ENCODE measurements at places on chromosomes 4 and X. TPM values are rescaled to one million over a fixed set of nuclear protein-coding genes. Genes with fewer than 3 reads are reported as not detected.

Gene TBC1D19
- polyA plus RNA-seq = 18.5 TPM

Gene CC2D2A
- polyA plus RNA-seq = 49.0 TPM

Gene SGMS2
- polyA plus RNA-seq = 10.8 TPM

Gene MAP3K15
- polyA plus RNA-seq = 3.6 TPM

Gene NKX3-2
- polyA plus RNA-seq = not detected

Gene SMIM31
- polyA plus RNA-seq = 0.14 TPM

Gene SMIM10
- polyA plus RNA-seq = 8.8 TPM

Gene ADGRG4
- not detected for polyA plus RNA-seq

DNA sequence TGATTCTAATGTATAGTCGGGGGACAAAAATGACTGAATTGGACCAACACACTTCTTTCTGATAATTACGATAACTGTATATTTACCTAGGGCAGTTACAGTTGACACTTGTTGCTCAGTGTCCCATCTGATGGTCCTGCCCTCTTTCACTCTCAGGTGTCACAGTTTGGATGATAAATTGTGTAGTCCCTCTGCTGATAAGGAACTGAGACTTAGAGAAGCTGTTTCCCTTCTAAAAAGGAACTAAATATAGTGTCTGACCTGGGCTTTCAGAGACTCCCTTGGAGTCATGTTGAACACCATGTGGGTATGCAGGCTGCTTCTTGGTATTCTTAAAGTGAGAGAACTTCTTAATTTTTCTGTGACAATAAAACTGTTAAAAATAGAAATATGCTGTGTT, 23.7 kb upstream of the PNPLA4 start:
- DNase-seq = no peak

DNA sequence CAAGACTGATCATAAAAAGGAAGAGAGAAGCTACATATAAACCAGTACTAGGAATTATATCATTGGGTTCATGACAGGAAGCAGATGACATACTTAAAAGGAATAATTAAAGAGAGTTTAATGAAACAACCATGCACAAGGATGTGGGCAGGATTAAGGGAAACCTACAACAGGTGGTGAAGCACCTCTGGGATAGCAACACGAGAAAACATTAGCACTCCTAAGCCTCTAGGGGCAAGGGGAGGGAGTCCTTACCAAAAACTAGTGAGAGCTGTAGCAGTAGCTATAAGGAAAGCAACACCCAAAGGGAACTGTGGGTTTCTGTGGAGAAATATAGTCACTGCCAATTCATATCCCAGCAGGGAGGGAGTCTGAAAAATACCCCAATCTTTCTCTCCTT, 7.2 kb upstream of the THOC2 start:
- DNase-seq = no peak

DNA sequence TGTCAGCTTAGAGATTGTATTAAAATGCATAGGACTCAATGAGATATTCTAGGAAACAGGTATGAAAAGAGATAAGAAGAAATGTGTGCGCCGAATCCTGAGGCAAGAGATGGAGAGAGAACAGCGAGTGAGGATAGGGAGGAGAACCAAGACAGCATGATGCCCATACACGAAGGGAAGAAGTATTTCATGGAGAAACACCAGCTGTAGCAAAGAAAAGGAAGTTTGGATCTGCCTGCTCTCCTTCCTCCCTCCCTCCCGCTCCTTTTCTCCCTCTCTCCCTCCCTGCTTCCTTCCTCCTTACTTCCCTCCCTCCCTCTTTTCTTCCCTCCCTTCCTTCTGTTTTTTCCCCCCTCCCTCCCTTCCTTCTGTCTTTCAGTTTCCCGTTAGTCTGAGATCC, 318.6 kb upstream of the TAPT1 start:
- no peak for DNase-seq

DNA sequence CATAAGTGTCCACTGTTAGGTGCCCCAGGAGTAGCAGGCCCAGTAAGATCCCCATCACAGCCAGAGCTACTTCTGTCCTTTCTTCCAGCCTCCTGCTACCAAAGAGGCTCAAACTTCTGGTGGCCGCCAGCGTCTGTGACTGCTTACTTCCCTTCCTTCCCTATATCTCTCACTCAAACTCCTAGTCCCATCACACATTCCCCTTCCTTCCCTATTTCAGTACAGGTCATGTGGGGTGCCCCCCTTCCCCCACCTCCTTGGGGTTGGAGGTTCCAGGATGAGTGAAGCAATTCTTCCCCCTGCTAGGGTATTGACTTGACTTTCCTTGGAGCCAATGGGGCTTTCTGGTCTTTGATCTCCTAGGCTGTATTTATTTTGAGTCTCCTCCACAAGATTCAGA, at the start of gene VSIG4:
TSS of gene VSIG4 (minus strand) at position 137 of the 400 bp plus-strand sequence. CDS start at position 55, 82 bp downstream.
- DNase-seq = no peak

DNA sequence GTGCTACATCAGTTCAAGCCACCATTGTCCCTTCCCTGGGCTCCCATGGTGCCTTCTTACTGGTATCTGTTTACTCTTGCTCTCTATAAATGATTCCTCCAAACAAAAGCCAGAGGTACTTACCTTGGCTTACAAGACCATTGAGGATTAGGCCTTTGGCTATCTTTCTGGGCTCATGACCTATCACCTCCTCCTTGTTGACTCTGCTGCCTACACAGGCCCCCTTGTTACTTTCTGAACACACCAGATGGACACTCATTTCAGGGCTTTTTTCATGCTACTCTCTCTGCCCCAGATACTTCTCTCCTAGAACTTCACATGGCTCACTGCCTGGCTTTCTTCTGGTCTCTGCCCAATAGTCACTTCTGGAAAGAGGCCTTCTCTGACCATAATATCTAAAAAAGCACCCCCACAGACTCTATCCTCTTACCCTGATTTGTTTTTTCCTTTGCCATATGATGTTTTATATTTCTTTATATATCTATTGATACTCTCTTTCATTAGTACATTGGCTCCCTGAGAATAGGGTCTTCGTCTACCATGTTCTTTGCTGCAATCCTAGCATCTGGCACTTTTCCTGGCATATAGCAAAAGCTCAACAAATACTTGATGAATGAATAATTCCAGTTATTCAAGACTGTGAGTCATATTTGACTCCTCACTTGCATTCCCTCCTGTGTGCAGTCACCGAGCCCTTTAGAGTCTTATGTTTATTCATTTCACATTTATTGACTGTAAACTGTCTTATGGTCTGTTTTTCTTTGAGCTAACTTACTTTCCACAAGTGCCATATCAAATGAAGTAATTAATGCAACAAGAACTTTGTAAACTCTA, 27.1 kb upstream of the TAPT1 start:
- DNase-seq = no peak

DNA sequence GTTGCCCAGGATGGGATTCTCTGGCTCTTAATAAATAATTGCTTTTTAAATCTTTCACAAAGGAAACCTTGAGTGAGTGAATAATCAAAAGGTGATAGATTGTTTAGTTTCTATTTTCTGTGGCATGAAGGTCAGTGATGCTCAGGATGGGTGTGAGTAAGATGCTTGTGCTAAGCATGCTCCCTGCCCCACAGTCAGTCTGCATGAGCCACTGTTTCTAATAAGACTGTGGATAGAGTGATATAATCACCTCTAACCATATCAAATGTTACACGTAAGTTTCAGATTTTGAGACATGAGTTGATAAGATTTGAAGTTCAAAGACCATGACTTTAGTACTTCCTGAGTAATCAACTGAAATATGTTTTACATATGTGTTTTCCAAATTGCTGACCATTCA, 2.7 kb upstream of the GAGE10 start:
- no peak for DNase-seq

DNA sequence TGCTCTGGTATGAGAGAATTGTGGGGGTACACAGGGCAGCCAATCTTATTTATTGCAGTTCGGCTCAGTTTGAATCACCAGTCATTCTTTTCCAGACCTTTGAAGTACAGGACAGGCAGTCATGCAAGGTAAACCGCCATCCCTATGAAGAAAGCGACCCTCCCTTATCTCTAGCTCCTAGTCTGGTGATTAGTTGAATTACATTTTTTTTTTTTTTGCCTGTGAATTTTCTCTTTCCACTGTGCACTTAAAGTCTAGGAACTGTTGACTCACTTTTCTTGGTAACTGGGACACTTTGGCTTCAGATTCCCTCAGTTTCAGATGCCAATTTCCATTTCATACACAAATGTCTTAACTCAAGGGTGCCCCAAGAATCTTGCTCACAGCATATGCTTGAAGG, 82.4 kb upstream of the FAM9C start:
- DNase-seq = no peak

GRCh38 chr4:5722328-5722727, 11.3 kb downstream of the EVC start:
- peak; percentile 76 for DNase-seq

GRCh38 chrX:24838629-24839028, 144.9 kb downstream of the POLA1 start:
- peak; percentile 44 for DNase-seq

DNA sequence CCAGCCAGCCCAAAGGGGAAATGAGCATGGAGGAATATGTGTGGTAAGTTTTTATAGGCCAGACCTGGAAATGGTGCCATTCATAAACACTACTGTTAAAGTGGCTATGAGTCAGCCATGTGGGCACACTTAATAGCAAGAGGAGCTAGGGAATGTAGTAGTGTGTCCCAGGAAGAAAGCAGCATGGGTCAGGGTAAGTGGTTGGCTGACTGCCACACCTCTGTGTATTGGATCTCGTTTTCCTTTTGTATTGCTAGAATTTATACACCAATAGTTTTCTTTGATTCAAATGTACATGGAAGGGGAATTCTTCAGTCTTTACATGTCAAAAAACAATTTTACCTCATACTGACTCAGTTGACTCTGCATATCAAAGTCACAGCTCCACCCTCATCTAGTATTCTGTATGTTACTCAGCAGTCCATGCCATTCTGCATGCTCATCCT, 22.9 kb upstream of the SGMS2 start:
- DNase-seq = no peak

- DNase-seq = no peak
Measured at GRCh38 chr4:6200922-6201362, 593 bp upstream of the JAKMIP1 start.

DNA sequence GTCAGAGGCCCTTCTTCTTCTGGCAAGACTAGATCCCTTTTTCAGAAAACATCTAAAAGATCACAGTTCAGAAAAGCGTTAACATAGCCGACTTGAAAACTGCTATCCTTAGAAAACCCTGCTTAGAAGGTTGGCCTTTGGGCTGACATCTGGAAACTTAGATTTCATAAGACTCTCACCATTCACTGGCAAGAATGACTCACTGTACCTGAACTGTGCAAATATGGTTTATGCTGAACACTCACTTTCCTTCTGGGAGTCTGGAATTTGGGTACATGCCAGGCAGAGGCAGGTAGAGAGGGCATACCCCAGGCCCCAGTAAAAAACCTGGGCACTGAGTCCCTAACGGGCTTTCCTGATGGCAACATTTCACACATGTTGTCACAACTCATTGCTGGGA, 88.8 kb upstream of the GPC3 start:
- DNase-seq = no peak

DNA sequence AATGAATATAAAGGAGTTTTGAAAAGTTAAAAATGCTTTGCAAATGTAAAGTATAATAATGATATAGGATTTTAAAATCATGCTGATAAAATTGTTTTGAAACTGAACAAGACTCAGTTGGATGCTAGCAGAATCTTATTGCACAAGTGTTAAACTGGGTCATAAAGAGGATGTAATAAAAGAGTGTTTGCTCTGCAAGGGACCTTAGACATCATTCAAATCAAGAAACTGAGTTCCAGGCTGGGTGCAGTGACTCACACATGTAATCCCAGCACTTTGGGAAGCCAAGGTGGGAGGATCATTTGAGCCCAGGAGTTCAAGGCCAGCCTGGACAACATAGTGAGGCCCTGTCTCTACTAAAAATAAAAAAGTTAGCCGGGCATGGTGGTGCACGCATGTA, 27.5 kb upstream of the DUSP21 start:
- no peak for DNase-seq

GRCh38 chr4:12439633-12440305, 1011.1 kb upstream of the HS3ST1 start:
- DNase-seq = no peak

DNA sequence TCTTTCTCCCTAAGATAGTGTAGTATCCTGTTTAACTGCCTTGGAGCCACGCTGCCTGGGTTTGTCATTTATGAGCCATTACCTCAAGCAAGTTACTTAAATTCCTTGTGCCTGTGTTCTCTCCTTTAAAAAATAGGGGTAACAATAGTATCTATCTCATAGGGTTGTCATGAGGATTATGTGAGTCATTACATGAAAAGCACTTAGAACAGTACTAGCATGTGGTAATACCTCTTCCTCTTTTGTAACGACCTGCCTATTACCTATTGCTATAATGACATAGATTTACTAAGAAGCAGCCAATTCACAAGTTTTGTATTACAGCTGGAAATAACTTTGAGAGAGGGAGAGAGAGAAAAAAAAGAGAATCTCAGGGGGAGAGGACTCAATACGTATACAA, 834.7 kb downstream of the RAPGEF2 start:
- no peak for DNase-seq

DNA sequence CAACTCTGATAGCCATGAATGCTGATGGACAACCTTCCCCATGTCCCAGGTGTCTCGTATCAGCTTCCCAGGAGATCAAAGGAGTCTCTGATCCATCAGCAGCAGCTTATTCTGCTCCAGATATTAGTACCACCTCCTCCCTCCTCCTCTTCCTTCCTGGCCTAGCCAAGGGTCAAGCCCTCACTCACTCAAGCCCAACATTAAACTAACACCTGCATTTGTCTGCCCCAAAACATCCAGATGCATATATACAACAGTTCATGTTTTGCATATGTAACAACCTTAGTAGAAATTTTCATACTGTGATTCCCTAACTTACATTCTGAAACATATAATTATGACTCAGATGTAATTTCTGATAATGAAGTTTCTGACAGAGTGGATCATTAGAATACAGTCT, 29.9 kb downstream of the BCLAF3 start:
- no peak for DNase-seq

DNA sequence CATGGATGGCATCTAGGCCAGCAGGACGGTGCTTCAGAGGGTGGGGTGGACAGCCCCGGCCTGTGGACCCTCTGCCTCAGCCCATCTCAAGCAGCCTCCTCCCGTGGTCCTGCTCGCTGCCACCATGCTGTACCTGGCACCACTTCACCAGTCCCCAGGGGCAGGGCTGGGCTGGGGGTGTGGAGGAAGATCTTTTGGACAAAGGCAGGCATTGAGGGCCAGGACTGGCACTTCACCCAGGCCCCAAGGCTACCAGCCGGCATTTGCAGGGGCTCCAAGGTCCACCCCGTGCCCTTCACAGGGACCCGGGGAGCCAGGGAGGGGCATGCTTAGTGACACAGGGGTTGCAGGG, 713 bp downstream of the PLXNB3 start:
- no peak for DNase-seq

- peak; percentile 42 for DNase-seq
Measured at GRCh38 chrX:154546354-154547244, at the start of gene G6PD. Gene G6PD (minus strand): TSS chrX:154546846. CDS start chrX:154546155, 691 bp downstream.

GRCh38 chrX:46404774-46405173, 140.4 kb downstream of the ZNF674 start:
- DNase-seq = peak; percentile 64

GRCh38 chr4:90443231-90443630, 316.0 kb downstream of the CCSER1 start:
- DNase-seq = no peak
